ENCODE measurements at places on chromosomes 3 and 15.

DNA sequence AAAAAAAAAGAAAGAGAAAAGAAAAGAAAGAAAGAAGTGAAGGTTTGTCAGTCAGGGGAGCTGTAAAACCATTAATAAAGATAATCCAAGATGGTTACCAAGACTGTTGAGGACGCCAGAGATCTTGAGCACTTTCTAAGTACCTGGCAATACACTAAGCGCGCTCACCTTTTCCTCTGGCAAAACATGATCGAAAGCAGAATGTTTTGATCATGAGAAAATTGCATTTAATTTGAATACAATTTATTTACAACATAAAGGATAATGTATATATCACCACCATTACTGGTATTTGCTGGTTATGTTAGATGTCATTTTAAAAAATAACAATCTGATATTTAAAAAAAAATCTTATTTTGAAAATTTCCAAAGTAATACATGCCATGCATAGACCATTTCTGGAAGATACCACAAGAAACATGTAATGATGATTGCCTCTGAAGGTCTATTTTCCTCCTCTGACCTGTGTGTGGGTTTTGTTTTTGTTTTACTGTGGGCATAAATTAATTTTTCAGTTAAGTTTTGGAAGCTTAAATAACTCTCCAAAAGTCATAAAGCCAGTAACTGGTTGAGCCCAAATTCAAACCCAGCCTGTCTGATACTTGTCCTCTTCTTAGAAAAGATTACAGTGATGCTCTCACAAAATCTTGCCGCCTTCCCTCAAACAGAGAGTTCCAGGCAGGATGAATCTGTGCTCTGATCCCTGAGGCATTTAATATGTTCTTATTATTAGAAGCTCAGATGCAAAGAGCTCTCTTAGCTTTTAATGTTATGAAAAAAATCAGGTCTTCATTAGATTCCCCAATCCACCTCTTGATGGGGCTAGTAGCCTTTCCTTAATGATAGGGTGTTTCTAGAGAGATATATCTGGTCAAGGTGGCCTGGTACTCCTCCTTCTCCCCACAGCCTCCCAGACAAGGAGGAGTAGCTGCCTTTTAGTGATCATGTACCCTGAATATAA lies 2.0 kb downstream of the B2M start:
- peak; percentile 67 for DNase-seq

DNA sequence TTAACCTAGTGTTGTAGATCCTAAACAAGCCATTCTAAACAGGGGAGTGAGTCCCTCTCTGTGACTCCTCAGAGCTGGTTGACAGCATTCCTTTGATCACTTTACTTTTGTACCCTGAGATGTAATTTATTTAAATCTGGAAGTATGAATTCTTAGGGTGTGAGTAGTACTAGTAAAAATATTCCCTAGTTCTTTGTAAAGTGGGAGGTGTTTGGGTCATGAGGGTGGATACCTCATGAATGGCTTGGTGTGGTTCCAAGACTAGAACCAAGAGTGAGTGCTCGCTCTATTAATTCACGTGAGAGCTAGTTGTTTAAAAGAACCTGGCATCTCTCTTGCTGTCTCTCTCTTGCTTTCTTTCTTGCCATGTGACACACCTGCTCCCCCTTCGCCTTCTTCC lies 223.7 kb downstream of the SQOR start:
- no peak for DNase-seq

DNA sequence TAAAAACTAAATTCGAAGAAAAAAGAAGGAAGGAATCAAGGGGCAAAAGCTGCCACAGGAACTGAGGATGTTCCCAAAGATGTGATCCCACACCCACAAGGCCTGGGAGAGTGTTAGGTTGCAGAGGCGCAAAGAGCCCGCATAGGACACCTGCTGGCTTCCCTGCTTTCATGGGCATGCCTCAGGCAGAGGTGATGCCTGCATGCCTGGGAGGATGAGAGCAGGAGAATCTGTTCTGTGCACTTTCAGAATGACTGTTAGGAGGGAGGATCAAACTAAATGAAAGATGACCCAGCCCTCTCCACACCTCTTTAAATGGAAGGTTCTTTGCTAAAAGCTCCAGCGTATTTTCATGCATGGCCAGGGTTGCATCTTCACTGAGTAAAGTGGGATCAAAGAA lies 162.4 kb downstream of the PLCL2 start:
- DNase-seq = no peak

GRCh38 chr3:4738737-4739274 lies 240.4 kb upstream of the BHLHE40 start:
- no peak for DNase-seq

- DNase-seq = peak; percentile 33
Observed at GRCh38 chr3:177284383-177284881, 87.2 kb upstream of the TBL1XR1 start.

DNA sequence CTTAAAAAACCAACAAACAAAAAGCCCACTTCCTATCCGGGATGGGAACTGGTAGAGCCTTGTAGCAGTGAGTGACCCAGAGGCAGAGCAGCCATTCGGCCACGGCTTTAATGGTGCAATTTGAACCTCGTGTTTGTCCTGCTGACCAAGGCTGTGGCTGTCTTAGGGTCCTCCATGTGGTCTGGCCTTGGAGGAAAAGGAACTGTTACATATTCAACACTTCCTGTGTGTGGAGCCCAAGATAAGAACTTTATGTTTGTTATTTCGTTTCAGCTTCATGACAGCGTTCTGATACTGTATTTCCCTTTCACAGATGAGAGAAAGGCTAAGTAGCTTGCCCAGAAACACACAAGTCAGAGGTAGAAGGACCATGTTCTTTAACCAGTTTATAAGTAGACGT lies 269.8 kb downstream of the SV2B start:
- DNase-seq = peak; percentile 9

DNA sequence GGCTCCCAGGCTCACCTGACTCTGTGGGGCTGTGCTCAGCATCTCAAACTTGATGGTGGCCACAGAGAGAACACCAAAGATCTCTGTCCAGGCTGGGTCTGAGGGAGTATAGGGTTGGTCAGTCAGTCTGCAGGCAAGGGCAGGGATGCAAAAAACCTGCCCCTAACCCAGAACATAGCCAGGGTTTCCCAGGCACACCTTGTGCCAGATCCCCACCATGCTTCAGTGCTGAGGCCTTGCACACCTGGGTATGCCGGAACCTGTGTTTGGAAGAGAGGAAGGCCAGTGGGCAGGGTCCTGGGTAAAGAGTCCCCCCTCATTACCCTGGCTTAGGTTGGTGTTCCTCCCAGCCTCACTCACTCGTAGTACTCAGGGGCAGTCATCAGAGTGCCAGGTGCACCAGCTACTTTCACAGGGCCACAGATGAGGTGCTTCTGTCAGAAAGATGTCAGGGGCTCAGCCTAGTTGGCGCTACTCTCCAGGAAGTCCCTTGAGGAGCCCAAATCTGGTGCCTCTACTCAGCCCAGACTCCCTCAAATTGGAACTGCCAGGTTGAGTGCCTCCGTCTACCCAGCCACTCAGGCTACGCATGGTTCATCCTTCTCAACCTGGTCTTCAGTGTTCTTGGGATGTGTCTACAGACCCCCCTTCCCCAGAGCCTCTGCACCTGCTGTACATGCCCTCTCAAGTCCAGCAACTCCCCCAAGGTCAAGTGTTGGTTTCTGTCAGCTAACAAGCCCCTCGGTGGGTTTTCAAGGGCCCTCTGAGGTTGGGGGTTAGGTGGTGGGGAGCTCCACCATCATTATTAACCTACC lies 1.8 kb downstream of the DALRD3 start:
- DNase-seq = no peak

DNA sequence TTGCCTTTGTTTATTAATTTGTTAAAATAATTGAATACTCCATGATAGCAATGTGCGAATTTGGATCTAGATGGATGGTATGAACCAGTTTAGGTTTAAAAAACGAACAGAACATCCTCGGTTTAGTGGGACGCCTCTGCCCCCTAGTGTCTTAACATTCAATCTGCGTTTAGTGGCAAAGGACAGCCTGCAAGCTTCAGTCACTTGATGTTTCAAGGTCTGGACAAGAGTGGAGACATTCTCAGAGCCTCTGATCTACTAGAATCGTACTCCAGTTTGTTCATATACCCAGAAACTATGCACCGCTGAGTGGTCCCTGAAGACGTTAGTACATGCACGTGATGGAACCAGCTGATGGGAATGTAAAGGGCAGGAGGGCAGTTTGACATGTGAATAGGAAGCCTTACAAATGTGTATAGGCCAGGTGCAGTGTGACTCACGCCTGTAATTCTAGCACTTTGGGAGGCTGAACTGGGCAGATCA lies 17.8 kb upstream of the ATP13A4 start:
- DNase-seq = peak; percentile 53

DNA sequence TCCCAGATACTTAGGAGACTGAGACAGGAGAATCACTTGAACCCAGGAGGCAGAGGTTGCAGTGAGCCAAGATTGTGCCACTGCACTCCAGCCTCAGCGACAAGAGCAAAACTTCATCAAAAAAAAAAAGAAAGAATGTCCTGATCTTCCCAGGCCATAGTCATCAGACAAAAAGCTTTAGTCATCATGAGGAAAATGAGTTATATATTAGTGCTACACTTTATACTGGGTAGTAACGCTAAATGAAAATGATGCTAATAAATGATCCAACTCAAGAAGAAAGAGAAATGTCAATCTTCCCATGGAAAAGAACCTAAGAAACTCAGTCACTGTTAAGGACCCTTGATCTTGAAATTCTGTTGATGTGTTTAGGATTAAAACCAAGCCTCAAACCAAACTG lies 26.3 kb upstream of the TRIM59 start:
- no peak for DNase-seq

DNA sequence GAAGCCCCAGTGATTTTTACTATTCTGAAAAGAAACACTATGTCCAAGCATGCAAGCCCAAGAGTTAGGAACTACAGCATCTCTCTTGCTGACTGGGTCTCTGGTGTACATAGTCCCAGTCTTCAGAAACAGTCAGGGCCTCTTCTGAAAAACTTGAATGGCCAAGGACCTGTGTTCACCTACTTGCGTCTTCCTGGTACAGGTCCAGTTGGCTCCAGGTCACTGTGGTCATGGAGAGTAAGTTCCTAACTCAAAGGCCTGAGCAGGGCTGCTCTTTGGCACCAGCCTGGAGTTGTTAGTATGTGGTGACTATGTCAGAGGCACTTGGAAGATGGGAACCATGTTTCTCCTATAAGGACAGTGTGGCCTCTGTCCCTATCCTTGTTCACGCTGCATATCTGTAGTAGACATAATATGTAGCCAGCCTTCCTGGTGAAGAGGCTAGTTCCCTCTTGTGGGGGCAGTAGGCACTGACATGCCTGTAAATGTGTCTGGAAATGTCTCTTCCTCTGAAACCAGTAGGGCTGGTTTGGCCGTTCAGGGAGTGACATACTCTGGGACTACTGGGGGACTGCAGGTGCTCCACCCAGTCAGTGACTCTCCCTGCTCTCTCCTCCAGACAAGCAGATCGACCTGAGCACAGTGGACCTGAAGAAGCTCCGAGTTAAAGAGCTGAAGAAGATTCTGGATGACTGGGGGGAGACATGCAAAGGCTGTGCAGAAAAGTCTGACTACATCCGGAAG lies 2.6 kb upstream of the RBM15B start:
- DNase-seq = no peak

DNA sequence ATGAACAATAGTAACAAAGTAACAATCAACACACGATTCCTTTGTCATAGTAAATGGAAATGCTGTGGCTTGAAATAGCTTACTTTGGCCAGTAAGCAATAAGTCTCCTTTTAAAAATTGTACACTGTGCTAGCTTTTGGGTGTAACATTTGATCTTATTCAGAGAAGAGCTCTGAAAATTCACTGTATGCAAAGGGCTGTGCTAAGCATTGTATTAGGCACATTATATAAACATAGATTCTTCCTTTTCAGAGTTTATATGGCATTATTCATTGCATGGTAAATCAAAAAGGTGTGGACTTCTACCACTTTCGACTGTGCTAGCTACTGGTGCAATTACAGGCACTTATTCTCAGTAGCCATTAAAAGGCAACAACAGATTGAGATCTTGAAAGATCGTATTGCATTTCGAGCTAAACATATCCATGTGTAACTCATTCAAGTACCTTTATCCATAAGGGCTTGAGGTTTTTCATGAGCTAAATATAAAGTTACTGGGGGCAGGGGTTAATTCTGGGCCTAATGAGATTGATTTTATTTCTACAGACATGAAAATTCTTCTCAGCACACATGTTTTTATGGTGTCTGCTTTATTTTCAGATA lies 246.8 kb downstream of the NR1D2 start:
- no peak for DNase-seq

GRCh38 chr15:33994005-33994615 lies 25.8 kb downstream of the CHRM5 start:
- no peak for DNase-seq

DNA sequence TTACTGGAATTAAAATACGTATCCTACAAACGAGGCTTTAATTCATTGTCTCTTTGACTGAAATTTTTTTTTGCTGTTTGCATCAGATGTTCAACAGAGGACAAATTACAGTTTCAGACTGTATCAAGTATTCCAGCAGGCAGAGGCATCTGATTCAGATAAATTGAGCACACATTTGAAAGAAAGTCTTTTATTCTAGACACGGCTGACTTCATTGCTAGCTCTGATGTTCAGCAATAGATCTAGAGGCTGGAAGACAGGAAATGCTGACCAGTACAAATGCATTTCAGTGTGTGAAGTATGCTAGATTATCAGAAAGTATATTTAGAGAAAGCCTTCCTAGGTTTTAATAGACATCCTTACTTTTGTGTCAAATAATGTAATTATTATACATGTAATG lies 472.2 kb downstream of the NLGN1 start:
- no peak for DNase-seq

DNA sequence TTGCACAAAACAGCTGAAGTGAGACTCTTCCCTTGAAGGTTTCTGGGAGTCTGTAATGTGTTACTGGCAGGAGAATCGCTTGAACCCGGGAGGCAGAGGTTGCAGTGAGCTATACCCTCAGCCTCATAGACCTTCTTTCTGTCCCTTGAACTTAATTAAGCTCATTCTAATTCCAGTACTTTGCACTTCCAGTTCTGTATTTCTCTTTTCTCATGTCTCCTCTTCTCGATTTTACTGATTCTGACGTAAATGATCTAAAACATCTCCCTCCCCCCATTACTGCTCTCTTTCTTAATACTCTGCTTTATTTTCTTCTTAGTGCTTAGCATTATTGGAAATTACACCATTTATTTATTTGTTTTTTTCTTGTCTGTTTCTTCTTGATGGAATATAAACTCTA lies 165.4 kb upstream of the P2RY1 start:
- no peak for DNase-seq

DNA sequence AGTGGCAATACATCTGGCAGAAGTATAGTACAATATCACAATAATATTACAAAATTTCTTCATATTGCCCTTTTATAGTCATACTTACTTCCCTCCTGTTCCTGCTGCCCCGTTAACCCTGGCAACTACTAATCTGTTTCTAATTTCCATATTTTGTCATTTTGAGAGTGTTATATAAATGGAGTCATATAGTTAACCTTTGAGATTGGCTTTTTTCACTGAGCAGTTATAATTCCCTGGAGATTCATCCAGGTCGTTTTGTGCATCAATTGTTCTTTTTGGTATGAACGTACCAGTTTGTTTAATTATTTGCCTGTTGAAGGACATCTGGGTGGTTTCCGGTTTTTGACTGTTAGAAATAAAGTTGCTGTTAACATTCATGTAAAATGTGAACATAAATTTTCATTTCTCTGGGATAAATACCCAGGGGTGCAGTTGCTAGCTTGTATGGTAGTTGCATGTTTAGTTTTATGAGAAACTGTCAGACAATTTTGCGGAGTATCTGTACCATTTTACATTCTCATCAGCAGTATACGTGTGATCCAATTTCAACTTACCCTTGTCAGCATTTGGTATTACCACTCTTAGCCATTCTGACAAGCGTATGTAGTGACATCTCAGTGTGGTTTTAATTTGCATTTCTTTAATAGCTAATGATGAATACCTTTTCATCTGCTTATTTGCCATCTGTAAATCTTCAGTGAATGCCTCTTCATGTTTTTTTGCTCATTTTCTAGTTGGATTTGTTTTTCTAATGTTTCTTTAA lies 32.2 kb upstream of the IL20RB start:
- no peak for DNase-seq

Measured in CD4-positive, alpha-beta T cell treated with Interleukin-21 for 1 hour (primary cell).